Activated T-helper 1 cell treated with anti-CD3 and anti-CD28 coated beads, Interleukin-12 subunit alpha, Interleukin-12 subunit beta, Interleukin-2, Interleukin-4 antibody, amounts not matched to agents 30 ng/mL and 10 ng/mL and 1 ng/mL, durations not matched to agents 14 hours and 24 hours and 36 hours (primary cell): ENCODE measurements at places on chromosomes 7 and 10. TPM values are rescaled to one million over a fixed set of nuclear protein-coding genes. Genes with fewer than 3 reads are reported as not detected.

GRCh38 chr7:134686786-134687185 is 40.1 kb downstream of the BPGM start:
- no peak for DNase-seq
- H3K36me3 ChIP-seq: no peaks in the 10 kb centered on the region
- no peak overlapping the region for H3K4me3 ChIP-seq
- H3K27me3 ChIP-seq: peaks cover 2% of the 10 kb centered on the region
- peaks cover 6% of the 10 kb centered on the region for H3K4me1 ChIP-seq

GRCh38 chr7:41566581-41566980 is 136.3 kb downstream of the INHBA start:
- no peaks in the 10 kb centered on the region for H3K27me3 ChIP-seq
- no peak overlapping the region for H3K27ac ChIP-seq
- H3K4me1 ChIP-seq: no peaks in the 10 kb centered on the region
- no peaks in the 10 kb centered on the region for H3K36me3 ChIP-seq
- DNase-seq: no peak
- no peak overlapping the region for H3K4me3 ChIP-seq

DNA sequence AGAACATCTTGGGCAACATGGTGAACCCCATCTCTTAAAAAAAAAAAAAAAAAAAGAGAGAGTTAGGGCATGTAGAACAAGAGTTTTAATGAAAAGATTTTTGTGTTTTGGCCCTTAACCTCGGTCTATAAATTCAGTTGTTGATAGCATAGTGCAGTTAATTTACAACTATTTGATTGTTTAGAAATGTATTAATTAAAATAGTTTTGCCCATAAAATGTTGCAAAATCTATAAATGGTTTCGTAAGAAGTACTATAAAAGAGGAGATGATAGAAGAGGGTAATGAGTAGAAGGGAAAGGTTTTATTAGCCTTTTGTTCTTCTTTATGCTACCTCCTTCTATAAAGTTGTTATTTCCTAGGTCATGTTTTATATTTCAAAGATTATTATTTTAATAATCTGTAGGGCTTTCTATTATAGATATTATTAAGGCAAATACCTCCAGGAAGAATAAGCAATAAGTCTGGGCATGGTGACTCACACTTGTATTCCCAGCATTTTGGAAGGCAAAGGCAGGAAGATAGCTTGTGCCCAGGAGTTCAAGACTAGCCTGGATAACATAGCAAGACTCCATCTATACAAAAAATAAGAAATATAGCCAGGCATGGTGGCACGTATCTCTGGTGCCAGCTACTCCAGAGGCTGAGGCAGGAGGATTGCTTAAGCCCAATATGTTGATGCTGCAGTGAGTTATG is 73.3 kb downstream of the MCU start:
- no peaks in the 10 kb centered on the region for H3K27me3 ChIP-seq
- no peak for DNase-seq
- H3K4me1 ChIP-seq: no peaks in the 10 kb centered on the region
- H3K36me3 ChIP-seq: peaks cover 5% of the 10 kb centered on the region
- no peak overlapping the region for H3K4me3 ChIP-seq
- H3K27ac ChIP-seq: no peak overlapping the region

DNA sequence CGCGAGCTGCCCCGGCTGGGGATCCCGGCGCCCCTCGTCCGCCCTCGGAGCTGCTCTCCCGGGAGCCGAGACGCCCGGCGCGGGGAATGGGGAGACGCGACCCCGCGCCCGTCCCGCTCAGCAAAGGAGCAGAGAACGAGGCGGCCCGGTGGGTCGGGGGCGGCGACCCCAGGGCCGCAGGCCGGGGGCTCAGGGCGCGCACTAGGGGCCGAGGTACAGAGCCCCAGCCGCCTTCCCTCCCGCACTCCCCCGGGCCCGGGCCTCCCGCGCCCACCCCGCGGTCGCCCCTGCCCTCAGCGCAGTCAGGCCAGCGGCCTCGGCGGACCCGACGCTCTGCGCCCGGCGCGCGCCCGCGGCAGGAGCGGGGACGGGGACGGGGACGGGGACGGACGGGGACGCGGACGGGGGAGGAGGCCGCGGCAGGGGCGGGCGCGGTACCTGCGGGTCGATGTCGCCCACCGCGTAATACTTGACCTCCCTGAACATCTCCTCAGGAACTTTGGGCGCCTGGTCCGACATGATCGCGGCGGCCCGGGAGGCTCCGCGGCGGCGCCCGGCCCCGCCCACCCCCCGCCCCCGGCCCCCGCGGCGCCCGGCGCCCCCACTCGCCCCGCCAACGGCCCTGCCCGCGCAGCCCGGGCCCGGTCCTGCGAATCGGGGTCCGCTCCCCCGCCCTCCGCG is 373 bp downstream of the PAXIP1 start:
- peaks cover 6% of the 10 kb centered on the region for H3K4me1 ChIP-seq
- H3K27ac ChIP-seq: no peak overlapping the region
- H3K27me3 ChIP-seq: peaks cover 1% of the 10 kb centered on the region

GRCh38 chr7:93382362-93382761 is 150.2 kb downstream of the VPS50 start:
- peaks cover 14% of the 10 kb centered on the region for H3K27me3 ChIP-seq
- no peak overlapping the region for H3K4me3 ChIP-seq
- H3K4me1 ChIP-seq: no peaks in the 10 kb centered on the region
- no peaks in the 10 kb centered on the region for H3K36me3 ChIP-seq
- H3K27ac ChIP-seq: no peak overlapping the region

DNA sequence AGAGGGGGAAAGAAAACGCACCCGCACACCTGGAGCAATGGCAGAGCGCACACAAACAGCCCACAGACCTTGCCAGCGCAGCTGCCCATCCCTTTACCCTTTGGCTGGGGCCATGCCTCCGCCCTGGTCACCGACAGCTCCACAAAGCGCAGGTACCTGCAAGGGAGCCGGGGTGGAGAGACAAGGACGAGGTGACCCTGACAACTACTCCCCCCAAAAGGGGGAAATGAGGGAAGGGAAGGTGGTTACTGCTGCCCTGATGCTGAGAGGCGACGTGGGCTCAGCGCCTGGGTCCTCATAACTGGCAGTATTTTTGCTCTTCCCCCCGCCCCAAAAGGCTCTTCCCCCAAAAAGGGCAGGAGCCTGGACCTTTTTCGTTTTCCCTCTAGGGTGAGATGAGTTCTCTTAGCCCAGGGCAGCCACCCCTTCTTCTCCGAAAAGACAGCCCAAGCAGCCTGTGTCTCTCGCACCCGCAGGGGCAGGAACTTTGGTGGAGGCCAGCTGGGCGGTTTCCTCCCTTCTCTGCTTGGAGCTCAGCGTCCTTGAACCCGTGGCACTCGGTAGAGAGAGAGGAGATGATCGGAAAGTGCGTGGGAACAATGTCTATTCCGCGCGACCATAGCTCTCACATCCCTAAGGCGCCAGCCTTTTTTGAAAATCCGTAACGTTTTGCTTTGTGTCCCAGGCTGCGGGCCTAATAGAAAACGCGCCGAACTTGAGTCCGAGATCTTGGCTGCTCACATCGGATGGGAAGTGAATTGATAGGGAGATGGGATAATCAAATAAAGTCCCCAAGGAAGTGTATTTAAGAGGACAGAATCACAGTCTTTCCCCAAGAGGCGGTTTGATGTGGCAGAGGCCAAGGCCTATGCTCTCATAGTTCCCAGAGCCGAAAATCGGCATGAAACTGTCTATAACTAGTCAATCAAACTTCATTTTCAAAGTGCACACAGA is 1.0 kb downstream of the NKX2-3 start:
- peaks cover 3% of the 10 kb centered on the region for H3K36me3 ChIP-seq
- H3K27ac ChIP-seq: peak overlapping the region; percentile 74
- no peak for DNase-seq
- peaks cover 40% of the 10 kb centered on the region for H3K4me1 ChIP-seq
- peaks cover 88% of the 10 kb centered on the region for H3K27me3 ChIP-seq

DNA sequence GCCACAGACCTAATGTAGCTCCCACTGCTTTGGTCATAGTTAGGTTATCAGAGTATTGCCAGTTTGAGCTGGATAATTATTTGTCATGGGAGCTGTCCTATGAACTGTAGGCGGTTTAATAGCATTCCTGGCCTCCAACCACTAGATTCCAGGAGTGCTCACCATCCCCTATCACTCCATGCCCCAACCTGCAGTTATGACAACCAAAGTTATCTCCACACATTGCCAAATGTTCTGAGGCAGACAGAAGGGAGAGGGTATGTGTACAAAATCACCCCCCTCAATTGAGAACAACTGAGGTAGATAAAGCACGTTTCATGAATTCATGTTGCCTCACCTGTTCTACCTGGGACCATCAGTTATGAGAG is 119.0 kb upstream of the CACUL1 start:
- H3K27me3 ChIP-seq: peaks cover 5% of the 10 kb centered on the region
- DNase-seq: no peak
- no peaks in the 10 kb centered on the region for H3K4me1 ChIP-seq
- no peaks in the 10 kb centered on the region for H3K36me3 ChIP-seq
- no peak overlapping the region for H3K4me3 ChIP-seq
- no peak overlapping the region for H3K27ac ChIP-seq

DNA sequence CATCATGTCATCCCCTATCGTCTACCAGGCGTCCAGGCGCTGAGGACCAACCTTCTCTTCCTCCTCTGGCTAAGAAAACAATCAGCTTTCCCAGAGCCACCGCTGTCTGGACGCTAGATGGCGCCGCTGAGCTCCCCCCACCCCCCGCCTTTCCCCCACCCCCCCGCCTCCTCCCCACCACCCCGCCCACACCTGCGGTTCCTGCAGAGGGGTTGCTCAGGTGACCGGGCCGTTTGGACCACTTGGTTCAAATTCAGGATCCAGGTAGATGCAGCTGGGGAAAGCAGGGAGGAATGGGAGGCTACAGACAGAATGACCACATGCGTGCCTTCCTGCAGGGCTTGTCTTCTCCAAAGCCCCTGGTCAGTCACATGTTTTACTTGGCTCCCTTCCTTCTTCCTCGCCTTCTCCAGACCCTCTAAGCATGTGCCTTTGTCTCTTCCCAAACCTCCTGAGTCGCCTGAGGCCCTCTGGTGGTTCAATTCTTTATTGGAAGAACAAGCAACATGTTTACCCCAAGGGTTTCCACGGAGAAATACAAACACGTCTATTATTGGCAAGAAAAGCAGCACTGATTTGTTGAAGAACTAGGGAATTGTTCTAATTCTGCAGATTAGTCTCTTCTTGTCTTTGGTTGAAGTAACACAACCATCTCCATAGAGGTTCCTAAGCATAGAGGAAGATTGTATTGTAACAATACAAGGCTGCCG is 24.7 kb downstream of the AOC1 start:
- H3K4me1 ChIP-seq: no peaks in the 10 kb centered on the region
- DNase-seq: no peak
- H3K27me3 ChIP-seq: peaks cover 20% of the 10 kb centered on the region
- no peak overlapping the region for H3K27ac ChIP-seq
- peaks cover 1% of the 10 kb centered on the region for H3K36me3 ChIP-seq

DNA sequence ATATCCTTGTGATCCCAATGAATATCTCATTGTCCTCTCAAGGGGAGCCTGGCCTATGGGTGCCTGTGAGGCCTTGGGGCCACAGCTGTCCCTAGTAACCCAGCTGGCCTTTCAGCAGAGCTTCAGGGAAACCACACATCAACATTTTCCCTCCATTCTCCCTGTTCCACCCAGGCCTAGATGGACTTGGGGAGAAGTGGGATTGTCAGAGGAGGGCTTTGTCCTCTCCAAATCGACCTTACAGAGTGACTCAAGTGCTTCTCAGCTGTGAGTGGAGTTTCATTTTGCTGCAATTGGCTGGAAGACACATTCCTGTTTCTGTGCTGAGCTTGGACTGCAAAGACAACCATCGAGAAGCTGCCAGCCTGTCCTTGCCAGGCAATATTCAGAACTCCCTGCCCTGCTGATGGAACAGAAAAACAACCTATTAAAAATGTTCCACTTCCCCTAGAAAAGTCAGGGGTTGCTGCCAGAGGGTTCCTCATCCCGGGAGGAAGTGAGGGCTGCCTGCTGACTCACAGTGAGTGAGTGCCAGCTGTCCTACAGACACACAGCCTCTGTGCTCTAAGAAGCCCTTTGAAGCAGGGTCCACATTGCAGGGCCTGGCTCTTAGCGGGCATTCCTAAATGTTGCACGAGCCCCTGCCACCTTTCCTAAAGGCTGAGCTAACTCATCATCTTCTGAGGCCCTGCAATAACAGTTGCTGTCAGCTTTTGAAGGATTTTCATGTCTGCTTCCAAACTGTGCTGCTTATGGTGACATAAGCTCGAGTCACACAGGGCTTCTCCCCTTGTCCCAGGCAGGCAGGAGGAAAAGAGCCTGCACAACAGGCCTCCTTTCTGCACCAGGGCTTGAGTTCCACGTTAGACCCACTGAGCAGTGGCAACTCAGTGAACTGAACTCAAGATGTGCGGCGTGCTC is 20.5 kb downstream of the STRA8 start:
- no peak overlapping the region for H3K27ac ChIP-seq
- H3K27me3 ChIP-seq: peaks cover 2% of the 10 kb centered on the region

- H3K4me1 ChIP-seq: peaks cover 42% of the 10 kb centered on the region
- no peak for DNase-seq
- H3K27me3 ChIP-seq: no peaks in the 10 kb centered on the region
- peaks cover 26% of the 10 kb centered on the region for H3K36me3 ChIP-seq
- H3K4me3 ChIP-seq: no peak overlapping the region
- no peak overlapping the region for H3K27ac ChIP-seq
These were observed 36.1 kb downstream of the NUDCD3 start for GRCh38 chr7:44454348-44454747.

DNA sequence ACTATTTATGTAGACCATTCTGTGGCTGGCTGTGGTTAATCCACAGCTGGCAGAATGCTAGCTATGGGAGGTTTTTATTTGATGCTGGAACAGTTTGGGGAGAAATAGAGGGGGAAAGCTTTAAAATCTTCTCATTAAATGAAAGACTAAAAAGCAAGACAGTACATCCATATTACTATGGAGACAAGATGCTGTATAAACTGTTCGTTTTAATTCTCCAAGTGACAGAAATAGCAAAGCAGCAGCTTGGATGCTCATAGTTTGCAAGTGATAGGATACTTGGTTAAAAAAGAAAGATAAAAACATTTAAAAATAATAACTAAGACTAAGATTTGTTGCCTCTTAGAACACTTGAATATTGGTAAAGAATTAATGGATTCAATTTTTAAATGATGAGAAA is 304.9 kb upstream of the KAT6B start:
- DNase-seq: no peak
- H3K36me3 ChIP-seq: peaks cover 3% of the 10 kb centered on the region
- H3K4me1 ChIP-seq: no peaks in the 10 kb centered on the region
- H3K27me3 ChIP-seq: no peaks in the 10 kb centered on the region
- H3K27ac ChIP-seq: no peak overlapping the region

The SNCG gene
- 0.49 and 0.56 TPM in 2 replicates for total RNA-seq

The PRPS1L1 gene
- not detected in 2 replicates for total RNA-seq

The CHST3 gene
- total RNA-seq: 0.16 and 0.22 TPM in 2 replicates

The PPP1R17 gene
- not detected in 2 replicates for total RNA-seq

The CALN1 gene
- not detected in 2 replicates for total RNA-seq

The SPDYE2 gene
- total RNA-seq: not detected in 2 replicates

The NKX2-3 gene
- total RNA-seq: not detected in 2 replicates
